ENCODE measurements at places on chromosomes 1 and 21.

DNA sequence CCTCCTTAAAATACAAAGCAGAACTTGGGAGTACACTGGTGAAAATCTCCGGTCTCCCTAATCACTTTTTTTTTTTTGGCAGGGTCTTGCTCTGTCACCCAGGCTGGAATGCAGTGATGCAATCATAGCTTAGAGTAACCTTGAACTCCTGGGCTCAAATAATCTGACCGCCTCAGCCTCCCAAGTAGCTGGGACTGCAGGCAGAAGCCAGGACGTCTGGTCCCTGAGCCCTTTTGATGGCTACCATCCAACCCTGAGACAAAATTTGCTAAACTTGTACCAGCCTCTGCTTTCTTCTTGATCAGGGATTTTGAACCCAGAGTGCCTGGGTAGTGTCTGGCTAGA, 4.1 kb downstream of the L1TD1 start:
- no peak for DNase-seq

GRCh38 chr1:26787381-26787705, 407 bp upstream of the PIGV start:
- peak; percentile 41 for DNase-seq

- no peak for DNase-seq
Observed at GRCh38 chr1:162213281-162213912, 143.9 kb downstream of the NOS1AP start.

DNA sequence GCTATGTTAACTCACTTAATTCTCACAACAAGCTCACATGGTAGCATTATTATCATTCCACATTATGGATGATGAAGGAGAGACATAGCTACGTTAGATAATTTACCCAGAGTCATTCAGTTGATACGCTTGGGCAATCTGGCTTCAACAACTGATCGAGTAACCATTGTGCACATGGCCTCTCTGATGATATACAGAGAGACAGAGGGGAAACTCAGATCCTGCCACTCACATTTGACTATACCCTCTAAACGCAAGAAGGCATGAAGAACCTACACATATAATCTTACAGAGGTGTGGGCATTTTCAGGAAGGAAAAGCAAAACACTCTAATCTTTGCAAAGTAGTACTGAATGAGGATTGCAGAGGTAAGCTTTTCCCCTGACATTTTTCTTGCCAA, 360.1 kb downstream of the BARHL2 start:
- no peak for DNase-seq

DNA sequence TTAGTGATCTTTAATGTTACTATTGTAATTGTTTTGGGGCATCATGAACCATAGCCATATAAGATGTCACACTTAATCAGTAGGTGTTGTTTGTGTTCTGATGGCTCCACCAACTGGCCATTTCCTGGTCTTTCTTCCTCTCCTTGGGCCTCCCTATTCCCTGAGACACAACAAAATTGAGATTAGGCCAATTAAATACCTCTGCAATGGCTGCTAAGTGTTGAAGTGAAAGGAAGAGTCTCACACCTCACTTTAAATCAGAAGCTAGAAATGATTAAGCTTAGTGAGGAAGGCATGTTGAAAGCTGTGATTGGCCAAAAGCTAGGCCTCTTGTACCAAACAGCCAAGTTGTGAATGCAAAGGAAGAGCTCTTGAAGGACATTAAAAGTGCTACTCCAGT, 30.7 kb downstream of the PPP2R5A start:
- no peak for DNase-seq

- DNase-seq, result no peak
Observed at GRCh38 chr1:155809088-155809487, 47.9 kb downstream of the GON4L start.

DNA sequence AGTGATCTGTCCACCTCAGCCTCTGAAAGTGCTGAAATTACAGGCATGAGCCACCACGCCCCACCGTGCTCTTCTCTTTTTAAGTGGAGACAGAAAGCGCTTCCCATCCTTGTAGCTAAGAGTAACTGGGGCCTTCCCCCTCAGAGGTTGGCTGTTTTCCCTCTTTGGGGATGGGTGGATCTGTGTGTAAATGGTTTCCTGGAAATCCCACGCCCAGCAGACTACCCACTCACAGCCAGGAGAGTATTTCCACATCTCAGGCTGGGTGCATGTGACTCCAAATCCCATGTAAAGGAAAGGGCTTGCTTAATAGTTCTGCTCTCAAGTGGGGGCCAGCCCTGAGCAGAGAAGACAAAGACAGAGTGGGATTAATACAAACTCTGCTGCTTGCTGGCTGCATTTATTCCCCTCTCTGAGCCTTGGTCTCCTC, 19.6 kb upstream of the TCEA3 start:
- no peak for DNase-seq

- no peak for DNase-seq
Observed at GRCh38 chr21:38853421-38853919, 47.7 kb downstream of the ETS2 start.

- DNase-seq, result no peak
Observed at GRCh38 chr1:158016651-158017335, 23.3 kb downstream of the KIRREL1 start.

DNA sequence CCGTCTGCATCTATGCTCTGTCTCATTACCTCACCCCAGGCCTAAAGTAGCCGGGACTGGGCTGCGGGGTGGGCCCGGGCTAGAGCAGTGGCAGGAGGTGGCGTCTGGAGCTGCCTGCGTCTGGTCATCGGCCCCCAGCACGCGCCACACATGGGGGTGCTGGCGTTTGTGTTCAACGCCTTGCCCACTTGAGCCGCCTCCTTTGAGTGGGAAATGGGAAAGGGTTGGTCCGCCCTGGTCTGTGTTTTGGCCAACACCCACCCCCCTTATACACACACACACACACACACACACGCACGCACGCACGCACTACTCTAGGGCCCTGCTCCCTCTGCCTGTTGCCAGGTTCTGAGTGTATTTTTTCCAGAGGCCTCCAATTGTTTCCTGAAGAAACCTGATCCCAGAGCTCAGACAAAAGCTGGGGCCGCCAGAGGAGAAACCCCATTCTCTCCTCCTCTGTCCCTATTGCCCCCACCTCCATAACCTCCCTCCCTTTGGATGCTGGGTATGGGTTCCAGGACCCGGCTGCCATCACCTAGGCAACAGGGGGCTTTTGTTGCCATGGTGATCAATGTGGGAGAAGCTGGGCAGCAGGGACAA, 10.1 kb downstream of the VANGL2 start:
- no peak for DNase-seq

GRCh38 chr1:183609759-183610452, 19.6 kb upstream of the NCF2 start:
- DNase-seq, result no peak
